ENCODE measurements at places on chromosomes 3 and 15.

- DNase-seq = no peak
Observed at GRCh38 chr3:136620436-136620835, 131.7 kb downstream of the STAG1 start.

- no peak for DNase-seq
Observed at GRCh38 chr3:172333042-172333377, 115.2 kb downstream of the GHSR start.

GRCh38 chr3:36595511-36595910 is 168.8 kb downstream of the DCLK3 start:
- no peak for DNase-seq

- peak; percentile 42 for DNase-seq
Observed at GRCh38 chr3:48661501-48662144, 1.1 kb downstream of the CELSR3 start.

GRCh38 chr3:95539950-95540483 is 1274.4 kb upstream of the EPHA6 start:
- no peak for DNase-seq

DNA sequence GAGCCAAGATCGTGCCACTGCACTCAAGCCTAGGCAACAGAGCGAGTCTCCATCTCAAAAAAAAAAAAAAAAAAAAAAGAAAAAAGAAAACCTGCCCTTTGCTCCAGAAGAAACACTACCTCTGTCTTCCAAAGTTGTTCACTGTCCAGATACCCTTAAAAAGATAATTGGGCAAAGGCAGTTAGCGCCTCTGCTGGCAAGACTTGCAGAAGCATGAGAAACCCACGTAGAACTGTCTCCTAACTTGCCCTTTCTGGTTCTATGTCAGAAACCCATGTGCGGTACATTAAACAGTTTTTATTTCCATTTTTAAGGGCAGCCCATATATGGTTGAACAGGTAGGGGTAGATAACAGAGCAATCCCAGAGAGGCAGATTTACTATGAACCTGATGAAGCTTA is 1026.4 kb downstream of the ROBO2 start:
- DNase-seq = no peak

- no peak for DNase-seq
Observed at GRCh38 chr3:51585197-51585596, 46.7 kb downstream of the RAD54L2 start.

GRCh38 chr3:196341137-196341536 is 2.9 kb upstream of the TM4SF19 start:
- DNase-seq = no peak

GRCh38 chr3:64190517-64191515 is 34.5 kb downstream of the PRICKLE2 start:
- DNase-seq = no peak

- no peak for DNase-seq
Observed at GRCh38 chr3:148962513-148962912, 28.8 kb upstream of the GYG1 start.

DNA sequence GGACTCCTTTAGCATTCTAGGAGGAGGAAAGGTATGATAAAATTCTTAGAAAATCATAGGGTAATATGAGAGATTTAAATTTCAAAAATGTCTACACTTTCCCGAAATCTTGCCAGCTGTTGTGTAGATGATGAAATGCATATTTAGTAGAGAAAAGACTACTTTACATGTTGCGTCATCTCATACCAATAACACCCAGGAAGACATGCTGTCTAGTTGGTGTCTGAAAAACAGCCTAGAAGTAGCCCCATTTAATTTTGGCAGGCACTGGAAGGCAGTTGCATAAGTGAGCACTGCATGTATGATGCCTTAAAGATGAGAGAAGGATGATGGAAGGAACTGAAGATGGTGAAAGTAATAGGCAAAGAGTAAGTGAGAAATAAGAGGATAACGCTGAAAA is 310.5 kb upstream of the TPM1 start:
- DNase-seq = no peak

DNA sequence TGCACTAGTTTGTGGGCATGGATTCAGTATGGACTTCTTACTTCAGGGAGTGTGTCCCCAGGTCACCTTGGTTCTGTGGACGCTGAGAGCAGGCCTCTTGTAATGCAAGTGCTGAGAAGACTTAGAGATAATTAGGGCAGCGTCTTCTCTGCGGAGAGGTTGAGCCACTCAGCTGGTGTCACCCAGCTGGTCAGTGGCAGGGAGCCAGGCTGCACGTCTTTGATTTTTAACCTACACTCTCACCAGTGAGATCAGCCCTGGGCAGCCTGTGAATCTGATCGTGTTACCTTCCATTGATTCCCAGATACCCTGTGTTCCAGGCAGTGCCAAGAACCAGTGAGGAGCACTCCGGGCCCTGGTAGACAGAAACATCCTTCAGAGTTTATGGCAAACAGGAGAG is 92.6 kb downstream of the SLCO3A1 start:
- DNase-seq = no peak

DNA sequence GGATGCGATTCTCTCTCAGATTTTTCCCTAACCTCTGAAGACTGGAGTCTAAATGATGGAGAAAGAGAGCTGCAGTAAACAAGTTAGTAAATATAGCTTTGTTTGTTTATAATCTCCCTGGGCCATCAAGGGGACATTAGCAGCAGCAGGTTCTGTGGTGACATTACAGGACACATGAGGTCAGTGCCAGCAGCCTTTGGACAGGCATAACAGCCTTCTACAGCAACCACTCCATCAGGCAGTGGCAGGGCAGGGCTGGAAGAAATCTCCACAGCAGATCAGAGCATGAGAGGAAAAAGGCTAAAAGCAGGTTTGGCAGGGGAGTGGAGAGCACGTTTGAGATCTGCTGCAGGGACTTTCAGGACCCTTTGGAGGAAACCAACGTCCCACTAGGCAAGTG is 127.6 kb upstream of the ACP3 start:
- no peak for DNase-seq

DNA sequence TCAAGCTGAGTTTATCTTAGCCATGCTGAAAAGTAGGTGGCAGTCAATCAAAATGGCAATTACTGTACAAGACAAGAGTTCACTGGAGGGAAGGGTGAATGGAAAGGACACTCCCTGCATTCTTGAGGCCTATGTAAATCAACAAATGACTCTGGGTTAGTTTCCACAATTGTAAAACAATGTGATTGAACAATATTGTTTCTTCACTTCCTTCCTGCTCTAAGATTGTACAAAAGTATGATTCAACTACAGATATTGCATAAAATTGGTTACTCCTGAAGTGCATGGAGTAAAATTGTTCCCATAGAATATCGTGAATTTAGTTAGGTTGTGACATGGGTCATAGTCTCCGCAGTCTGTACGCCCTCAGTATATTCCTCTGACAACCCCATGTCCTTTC is 277.6 kb downstream of the LPP start:
- no peak for DNase-seq

DNA sequence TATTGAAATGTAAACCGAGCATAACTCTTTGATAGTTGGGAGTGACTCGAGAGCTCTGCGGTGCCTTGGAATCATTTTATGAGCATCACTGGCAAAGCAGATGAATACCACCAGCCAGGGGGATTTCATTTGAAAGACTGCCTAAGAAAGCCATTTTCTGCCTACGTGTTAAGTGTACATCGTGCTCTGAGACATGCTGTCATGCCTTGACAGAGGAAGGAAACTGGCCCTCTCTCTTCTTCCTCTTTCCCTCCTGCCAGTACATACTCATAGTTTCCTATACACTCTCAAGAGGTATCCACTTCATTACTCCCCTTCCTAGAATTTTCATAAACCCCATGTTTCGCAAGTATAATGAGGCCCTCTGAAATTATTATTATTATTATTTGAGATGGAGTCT is 8.8 kb downstream of the BCL2A1 start:
- no peak for DNase-seq

DNA sequence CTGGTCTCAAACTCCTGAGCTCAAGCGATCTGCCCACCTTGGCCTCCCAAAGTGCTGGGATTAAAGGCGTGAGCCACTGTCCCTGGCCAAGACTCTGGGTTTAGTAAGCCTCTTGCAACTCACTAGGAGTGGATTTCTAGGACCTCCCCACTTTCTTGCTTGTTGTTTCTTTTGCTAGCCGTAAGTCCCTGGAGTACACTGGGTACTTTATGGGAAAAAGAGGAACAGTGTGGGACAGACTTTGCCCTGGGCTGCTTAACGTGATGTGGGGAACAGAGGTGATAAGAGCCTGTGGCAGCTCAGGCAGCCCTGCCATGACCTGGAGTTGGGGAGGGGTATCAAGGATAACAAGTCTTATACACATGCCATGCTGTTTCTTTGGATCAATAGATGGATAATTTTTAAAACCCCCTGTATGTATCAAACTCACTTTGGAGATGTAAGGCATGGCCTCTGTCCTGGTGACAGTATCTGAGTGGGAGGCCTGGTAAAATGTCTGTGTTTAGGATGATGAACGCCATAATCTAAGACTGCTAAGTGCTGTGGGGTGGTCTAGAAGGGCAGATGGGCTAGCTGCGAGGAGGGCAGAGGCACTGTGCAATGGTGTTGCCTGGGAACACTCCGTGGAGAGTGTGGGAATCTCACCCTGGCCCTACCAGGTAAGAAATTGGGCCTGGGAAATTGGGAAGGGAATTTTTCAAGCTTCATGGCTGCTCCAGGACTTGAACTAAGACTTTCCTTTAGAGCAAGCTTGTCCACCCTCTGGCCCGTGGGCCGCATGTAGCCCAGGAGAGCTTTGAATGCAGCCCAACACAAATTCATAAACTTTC is 54.8 kb downstream of the SMAD3 start:
- DNase-seq = no peak

DNA sequence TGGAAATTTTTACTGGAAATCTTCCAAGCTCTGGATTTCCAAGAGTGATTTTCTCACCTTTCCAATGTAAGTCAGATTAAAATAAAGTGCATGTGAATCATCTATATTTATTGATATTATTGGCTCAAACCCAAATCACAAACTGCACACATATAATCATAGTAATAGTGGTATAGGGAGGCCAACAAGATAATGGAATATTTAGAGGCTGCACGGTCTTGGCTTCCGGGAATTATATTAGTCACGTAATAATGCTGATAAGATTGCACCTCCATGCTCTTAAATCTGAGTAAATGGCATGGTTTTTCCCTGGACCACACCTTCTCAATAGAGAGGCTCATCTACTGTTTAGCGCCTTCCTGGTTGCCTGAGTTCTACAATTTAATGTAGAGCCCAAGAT is 567.1 kb upstream of the NR2F2 start:
- DNase-seq = no peak

- DNase-seq = no peak
Observed at GRCh38 chr3:113274425-113275257, 63.3 kb downstream of the BOC start.

GRCh38 chr3:73575519-73575918 is 49.2 kb downstream of the PDZRN3 start:
- no peak for DNase-seq

DNA sequence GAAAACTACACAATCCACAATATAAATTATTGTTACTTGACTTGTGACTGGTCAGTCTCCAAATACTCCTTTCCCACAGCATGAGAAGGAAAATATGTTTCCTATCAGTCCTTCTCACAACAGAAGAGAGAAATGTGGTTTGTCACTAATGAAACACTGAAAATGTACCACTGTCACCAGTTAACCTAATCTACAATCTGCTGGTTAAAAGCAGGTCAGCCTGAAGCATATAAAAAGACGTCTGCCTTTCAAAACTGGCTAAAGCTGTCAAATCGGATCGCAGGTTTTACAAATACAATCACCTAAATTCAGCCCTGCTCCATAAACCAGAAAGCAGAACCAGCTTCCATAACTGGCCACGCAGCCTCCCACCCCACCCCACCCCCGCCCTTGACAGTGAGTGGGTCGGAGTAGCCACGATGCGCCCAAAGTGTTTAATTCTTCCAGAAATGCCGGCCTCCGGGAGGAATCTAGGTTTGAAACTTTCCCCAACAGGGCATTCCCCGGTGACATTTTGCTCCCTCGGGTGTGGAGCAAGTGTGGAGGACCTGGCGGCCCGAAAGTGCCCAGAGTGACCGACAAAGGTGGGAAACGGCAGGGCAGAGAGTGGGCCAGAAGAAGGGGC is 682 bp downstream of the ETFA start:
- DNase-seq = no peak

- no peak for DNase-seq
Observed at GRCh38 chr15:41939986-41940385, 32.4 kb downstream of the EHD4 start.

DNA sequence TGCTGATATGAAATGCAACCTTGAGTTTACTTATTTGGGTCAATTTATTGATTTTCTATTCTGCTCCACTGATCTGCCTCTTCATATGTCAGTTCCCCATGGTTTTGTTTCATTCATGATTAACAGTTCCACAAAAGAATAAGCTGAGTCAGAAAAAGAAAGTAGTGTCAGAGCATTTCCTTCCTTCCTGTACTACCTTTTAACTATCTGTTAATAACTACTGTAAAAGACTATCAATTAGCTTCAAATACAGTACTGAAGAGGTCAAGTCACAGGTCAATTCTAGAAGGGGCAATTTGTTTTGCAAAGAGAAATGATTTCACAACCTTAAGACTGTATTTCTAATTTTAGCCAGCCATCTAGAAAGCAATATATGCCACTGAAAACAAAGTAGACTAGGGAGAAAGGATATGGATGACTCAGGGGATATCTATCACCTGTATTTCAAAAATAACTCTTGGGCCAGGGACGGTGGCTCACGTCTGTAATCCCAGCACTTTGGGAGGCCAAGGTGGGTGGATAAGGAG is 129.5 kb downstream of the TFDP2 start:
- DNase-seq = no peak

GRCh38 chr3:191216510-191216909 is 17.5 kb downstream of the OSTN start:
- DNase-seq = no peak
